ENCODE measurements at places on chromosomes 7 and 10. TPM values are rescaled to one million over a fixed set of nuclear protein-coding genes. Genes with fewer than 3 reads are reported as not detected.
A peak's percentile ranks its signal among the peaks of the same experiment; 100 is the strongest.

- no peak overlapping the region for H3K4me3 ChIP-seq
- peaks cover 4% of the 10 kb centered on the region for H3K27me3 ChIP-seq
- H3K27ac ChIP-seq: no peak overlapping the region
- no peaks in the 10 kb centered on the region for H3K36me3 ChIP-seq
Measured at GRCh38 chr7:132240262-132240661, 336.0 kb downstream of the PLXNA4 start.

- H3K4me3 ChIP-seq: peak overlapping the region; percentile 79
- H3K27me3 ChIP-seq: peaks cover 2% of the 10 kb centered on the region
- H3K27ac ChIP-seq: peak overlapping the region; percentile 73
- no peak for DNase-seq
- H3K4me1 ChIP-seq: peaks cover 17% of the 10 kb centered on the region
Measured at GRCh38 chr7:25180946-25181345, 47.3 kb downstream of the NPVF start.

GRCh38 chr10:49131507-49132361 is 2.1 kb downstream of the FAM170B start:
- H3K27ac ChIP-seq: no peak overlapping the region
- no peak overlapping the region for H3K4me3 ChIP-seq

DNA sequence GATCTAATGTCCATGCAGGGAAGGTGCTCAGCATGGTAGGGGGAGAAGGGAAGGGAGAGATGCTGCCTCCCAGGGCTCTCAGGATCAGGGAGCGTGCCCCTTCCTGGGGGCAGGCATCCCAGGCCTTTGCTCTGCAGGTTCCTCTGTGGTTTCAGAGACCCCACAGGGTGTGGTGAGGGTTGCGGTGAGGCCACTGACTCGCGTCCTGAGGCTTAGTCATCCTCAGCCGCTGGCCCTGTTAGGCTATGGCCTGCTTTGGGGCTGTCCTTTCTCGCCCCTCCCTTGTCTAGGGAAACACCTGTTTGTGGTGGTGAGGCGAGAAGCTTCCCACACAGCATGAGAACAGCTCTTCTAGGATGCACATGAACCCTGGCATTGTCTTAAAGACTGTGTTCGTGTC is 558.3 kb upstream of the FOXK1 start:
- H3K27ac ChIP-seq: no peak overlapping the region
- peaks cover 1% of the 10 kb centered on the region for H3K36me3 ChIP-seq
- H3K27me3 ChIP-seq: peaks cover 17% of the 10 kb centered on the region
- no peaks in the 10 kb centered on the region for H3K4me1 ChIP-seq
- no peak for DNase-seq

DNA sequence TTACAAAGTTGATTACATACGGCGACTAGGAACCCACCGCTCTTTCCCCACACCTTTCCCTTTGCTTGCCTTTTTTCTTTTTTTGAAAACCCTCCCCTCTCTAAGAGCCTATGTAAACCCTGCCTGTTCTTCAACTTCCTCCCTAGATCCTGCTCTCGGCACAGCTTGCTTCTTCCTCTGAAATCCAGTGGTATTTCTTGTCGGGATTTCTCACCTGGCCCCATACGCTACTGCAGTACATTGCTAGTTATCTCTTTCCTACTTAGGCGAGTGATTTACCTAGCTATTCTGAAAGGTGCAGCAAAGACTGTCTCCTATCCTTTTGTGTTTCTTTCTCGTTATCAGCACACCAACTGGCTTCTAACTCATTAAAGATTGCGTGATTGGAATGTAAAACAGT is 371.1 kb downstream of the PRPF18 start:
- H3K4me1 ChIP-seq: peaks cover 4% of the 10 kb centered on the region
- no peak overlapping the region for H3K27ac ChIP-seq
- no peak for DNase-seq
- peaks cover 3% of the 10 kb centered on the region for H3K27me3 ChIP-seq

DNA sequence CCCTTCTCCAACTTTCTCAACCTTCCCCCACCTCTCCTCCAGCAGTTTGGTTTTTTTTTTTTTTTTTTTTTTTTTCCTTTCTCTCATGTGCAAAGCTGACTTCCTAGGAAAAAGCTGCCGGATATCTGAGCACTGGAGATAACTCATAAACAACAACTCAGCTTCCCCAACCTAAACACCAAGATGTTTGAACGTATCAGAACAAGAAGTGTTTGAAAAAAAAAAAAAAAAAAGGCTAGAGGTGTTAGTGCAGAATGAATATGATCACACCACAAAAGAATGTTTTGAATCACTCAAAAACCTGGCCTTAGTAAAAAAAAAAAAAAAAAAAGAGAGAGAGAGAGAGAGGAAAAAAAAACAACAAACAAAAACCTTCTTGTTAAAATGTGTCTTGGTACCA is 11.2 kb downstream of the GATA3 start:
- peaks cover 96% of the 10 kb centered on the region for H3K4me1 ChIP-seq
- peaks cover 91% of the 10 kb centered on the region for H3K36me3 ChIP-seq
- DNase-seq: no peak
- no peaks in the 10 kb centered on the region for H3K27me3 ChIP-seq

DNA sequence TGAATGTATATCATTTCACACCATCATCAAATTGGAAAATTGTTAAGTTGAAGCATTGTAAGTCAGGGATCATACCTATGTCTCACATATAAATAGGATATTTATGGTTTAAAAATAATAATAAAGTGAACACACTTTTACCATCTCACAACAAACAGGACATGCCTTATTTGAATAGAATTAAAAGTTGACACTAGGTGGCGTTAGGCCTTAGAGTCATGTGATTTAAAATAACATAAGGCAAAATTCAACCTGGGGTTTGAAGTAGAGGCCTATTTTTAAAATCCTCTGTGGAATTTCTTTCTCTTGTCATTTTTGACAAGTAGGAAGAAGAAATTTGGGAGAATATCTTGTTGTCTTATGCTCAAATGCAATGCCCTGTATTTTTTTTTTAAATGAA is 184.7 kb upstream of the PCDH15 start:
- H3K27ac ChIP-seq: no peak overlapping the region
- no peak overlapping the region for H3K4me3 ChIP-seq
- no peaks in the 10 kb centered on the region for H3K36me3 ChIP-seq
- no peak for DNase-seq
- no peaks in the 10 kb centered on the region for H3K4me1 ChIP-seq
- no peaks in the 10 kb centered on the region for H3K27me3 ChIP-seq

- peak overlapping the region; percentile 67 for H3K27ac ChIP-seq
- no peak for DNase-seq
- peaks cover 4% of the 10 kb centered on the region for H3K36me3 ChIP-seq
- H3K4me3 ChIP-seq: no peak overlapping the region
Measured at GRCh38 chr7:8105449-8106095, 137.0 kb downstream of the GLCCI1 start.

The GNGT1 gene
- total RNA-seq: not detected
